ENCODE measurements at places on chromosomes 4 and X.

DNA sequence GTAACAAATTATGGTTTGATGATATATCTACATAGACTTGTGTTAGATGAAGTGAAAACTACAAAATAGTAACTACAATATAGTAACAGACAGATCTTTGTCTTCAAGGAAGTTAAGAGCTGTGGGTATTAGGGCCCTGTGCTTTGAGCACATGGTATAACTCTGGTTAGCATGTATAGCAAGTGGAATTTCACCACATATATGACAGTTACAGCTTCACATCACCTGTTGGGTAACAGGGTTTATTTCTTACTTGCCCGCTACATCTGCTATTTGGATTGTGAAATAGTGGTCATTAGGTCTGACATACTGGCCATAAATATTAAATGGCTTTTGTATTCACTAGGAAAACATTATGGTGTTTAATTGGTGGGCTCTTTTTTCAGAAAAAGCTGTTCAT lies 20.2 kb downstream of the OFD1 start:
- no peak for DNase-seq

GRCh38 chr4:108738003-108738706 lies 24.7 kb downstream of the ETNPPL start:
- no peak for DNase-seq

- no peak for DNase-seq
Observed at GRCh38 chr4:176921256-176921655, 128.5 kb upstream of the VEGFC start.

GRCh38 chrX:37677765-37678164 lies 7.8 kb upstream of the XK start:
- DNase-seq: no peak

DNA sequence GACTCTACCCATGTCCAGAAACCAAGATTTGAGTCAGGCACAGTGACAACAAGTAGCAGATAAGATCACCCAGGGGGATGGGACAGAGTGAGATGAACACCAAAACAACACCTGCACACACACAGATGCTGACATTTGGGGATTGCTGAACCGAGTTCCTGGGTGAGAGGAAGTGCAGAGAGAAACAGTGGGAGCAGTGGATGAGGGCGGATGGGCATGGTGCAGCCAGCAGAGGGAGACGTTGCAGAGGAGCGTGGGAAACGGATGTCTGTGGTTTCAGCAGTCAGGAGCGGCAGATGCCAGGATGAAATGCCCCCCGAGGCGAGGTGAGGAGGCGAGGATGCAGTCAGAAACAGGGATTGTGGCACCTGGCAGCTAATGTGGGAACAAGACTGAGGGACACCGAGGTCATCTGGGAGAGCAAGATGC lies 78.6 kb upstream of the STS start:
- no peak for DNase-seq

- no peak for DNase-seq
Observed at GRCh38 chr4:71287305-71287704, 51.5 kb upstream of the SLC4A4 start.

DNA sequence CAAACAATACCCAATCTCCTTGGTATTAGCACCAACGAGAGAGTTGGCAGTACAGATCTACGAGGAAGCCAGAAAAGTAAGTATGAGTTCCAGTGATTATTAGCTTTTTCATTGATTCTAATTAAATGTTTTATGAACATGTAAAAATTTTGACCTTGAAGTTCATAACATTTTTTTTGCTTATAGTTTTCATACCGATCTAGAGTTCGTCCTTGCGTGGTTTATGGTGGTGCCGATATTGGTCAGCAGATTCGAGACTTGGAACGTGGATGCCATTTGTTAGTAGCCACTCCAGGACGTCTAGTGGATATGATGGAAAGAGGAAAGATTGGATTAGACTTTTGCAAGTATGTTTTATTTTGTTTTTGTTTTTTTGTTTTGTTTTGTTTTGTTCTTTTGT lies 10.1 kb downstream of the DDX3X start:
- DNase-seq: no peak

DNA sequence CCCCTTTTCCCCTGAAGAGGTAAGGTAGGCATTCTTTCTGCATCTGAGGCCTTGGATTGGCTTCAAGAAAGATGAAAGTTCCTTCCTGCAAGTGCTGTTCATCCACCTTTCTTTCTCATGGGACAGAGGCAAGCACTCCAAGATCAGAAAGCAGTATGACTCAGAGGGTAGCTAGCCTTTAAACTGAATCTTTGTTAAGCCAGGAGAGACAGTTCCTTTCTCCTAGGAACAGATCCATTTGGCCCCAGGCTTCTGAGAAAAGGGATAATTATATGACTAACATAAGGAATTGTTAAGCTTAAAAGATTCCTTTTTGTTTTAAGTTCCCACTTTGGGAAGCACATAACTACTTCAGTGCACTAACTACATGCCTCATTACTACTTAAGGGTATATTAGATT lies 192.0 kb downstream of the PPP3CA start:
- peak; percentile 45 for DNase-seq

GRCh38 chrX:42073448-42073847 lies 150.1 kb upstream of the CASK start:
- DNase-seq: no peak

DNA sequence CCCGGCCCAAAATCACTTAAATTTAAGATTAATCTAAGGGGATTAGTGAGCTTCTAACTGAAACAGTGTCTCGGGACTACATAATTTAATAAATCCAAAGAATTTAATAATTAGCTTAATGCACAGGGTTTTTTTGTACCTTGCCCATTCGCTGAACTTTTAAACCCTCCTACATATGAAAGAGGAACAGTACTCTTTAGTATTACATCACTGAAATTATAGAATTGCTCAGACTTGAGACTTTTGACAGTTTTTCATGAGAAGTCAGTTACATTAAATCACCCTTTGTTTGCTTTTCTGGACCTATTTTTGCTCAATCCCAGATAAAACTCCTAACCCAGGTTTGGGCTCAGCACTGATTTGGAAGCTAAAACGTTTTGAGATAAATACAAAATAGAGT lies 2.4 kb upstream of the TADA2B start:
- DNase-seq: no peak

DNA sequence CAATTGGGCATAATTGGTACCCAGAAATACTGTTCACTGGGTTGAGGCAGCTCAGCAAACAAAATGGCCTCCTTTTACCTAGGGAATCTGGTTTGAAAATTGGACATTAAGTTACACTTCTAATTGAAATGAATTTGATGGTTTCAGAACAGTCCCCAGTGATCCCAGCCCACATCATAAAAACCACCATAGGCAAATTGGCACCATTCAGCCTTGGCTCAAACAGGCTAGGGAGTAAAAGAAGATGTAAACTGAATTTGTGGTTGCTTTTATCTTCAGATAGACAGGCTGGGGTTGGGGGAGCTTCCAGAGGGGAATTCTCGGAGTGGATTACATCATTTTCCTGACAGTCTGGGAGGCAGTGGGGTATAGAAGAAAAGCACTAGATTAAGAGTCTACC lies 576.5 kb downstream of the MID1IP1 start:
- DNase-seq: peak; percentile 13

- no peak for DNase-seq
Observed at GRCh38 chr4:134243742-134244713, 42.4 kb upstream of the PABPC4L start.

- DNase-seq: no peak
Observed at GRCh38 chr4:84985952-84986351, 19.5 kb upstream of the WDFY3 start.

- no peak for DNase-seq
Observed at GRCh38 chrX:44228621-44229020, 114.9 kb downstream of the EFHC2 start.

- no peak for DNase-seq
Observed at GRCh38 chrX:1903236-1903935, 288.5 kb downstream of the ASMT start.

- DNase-seq: peak; percentile 53
Observed at GRCh38 chr4:41325901-41326300, 69.2 kb downstream of the UCHL1 start.

- DNase-seq: no peak
Observed at GRCh38 chrX:17809984-17810383, 51.1 kb downstream of the RAI2 start.

GRCh38 chr4:173167758-173168395 lies 734 bp upstream of the GALNT7 start:
- peak; percentile 28 for DNase-seq

- no peak for DNase-seq
Observed at GRCh38 chr4:77586951-77587383, 18.7 kb upstream of the CXCL13 start.

GRCh38 chr4:29278585-29278984 lies 1441.6 kb upstream of the PCDH7 start:
- DNase-seq: no peak

- DNase-seq: no peak
Observed at GRCh38 chrX:29872831-29873230, 342.5 kb upstream of the MAGEB2 start.

DNA sequence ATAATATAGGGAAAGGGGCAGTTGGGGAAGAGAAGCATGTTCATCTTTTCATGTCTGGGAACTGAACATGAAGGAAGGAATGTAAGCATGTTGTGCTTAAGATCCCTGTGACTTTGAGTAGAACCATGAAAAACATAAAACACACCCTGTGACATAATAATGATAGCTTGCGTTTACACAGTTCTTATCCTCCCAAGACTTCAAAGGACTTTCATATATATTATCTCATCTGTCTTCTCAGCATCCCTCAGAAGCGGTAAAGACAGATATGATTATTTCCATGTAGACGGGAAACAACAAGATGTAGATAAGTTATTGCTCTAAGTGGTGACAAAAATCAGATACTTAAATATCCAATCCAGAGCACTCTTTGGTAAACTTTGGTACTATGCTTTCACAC lies 3.3 kb upstream of the SH3RF1 start:
- DNase-seq: no peak

- no peak for DNase-seq
Observed at GRCh38 chr4:186201535-186202230, 10.3 kb downstream of the CYP4V2 start.

GRCh38 chrX:137550665-137551261 lies 15.2 kb upstream of the ZIC3 start:
- DNase-seq: peak; percentile 62

DNA sequence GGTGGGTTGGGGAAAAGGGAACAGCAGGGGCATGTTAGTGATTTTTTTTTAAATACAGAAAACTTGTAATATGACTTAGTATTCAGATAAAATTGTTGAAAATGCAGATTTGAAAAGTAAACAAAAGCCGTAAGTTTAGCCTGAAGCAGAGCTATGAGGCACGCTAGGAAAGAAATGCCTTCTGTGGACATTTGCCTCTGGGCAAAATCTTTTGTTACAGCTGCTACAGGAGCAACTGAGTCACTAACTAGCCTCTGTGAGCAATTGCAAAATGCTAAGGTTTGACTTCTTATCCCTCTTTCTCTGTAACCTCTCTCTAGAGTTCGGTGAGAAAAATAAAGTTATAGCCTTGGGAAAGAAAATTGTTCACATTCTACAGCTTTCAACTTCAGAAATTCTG lies 350.0 kb downstream of the SLC7A11 start:
- no peak for DNase-seq

- DNase-seq: no peak
Observed at GRCh38 chr4:78068481-78068880, 11.4 kb downstream of the FRAS1 start.

DNA sequence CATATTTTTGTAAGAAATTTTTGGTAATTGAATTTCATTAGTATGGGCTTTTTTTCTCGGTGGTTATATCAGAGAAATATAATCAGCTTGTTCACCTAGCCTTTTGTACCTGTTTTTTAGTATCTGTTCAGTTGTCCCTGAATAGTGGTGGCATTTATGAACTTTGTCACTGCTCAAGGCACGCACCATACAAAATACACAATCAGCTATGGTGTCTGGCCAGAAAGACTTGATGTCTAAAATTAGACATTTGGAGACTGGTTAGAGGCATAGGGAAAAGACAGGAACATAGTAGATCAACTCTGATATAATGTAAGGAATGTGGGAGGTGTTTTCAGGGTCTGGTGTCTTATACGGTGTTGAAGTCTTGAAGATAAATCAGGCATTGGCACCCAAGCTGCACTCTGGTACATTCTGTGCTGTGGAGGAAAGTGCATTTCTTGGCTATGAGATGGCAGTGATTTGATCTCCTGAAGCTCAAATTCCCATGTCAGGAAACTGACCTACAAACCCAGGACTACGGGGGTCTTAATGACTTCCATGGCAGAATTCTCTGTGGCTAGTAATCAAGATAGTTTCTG lies 3.6 kb downstream of the ART3 start:
- DNase-seq: no peak

DNA sequence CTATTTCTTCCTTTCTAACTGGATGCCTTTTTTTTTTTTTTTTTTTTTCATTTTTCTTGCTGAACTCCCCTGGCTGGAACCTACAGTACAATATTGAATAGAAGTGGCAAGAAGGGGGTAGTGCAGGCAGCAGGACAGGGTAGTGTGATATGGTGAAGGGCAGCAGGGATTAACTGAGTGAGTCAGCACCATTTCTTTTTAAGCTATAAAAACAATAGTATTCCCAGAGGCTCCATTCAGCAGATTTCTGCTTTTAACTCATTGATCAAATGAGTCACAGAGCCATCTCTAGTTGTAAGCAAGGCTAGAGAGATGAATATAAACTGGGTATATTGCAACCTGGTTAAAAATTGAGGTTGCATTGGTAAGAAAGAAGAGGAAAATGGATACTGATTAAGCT lies 53.6 kb upstream of the SETD7 start:
- no peak for DNase-seq

DNA sequence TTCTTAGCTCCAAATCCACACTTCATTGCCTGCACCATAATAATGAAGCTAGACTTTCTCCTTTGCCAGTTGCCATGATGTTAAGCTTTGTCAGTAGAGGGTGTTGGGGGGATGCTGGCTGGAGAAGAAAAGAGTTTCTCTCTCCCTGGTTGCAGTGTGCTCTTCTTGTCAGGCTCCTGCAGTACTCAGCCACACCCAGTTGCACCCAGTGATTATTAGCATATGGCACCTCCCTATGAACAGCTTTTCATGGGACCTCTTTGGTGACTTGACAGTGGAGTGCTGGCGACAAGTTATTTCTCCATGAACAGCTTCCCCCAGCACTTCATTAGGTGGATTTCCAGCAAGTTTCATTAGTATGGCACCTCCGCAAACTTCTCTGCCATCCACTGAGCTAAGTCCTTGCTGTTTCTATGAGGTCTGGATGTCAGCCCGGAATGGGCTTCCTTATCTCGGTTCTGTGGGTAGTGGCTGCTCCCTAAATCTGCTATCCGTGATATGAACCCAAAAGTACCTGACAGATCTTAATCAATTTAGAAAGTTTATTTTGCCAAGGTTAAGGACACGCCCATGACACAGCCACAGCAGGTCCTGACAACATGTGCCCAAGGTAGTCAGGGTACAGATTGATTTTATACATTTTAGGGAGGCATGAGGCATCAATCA lies 18.8 kb upstream of the OTUD4 start:
- no peak for DNase-seq

Data from brain (organoid and tissue), 16 donors.